Stimulated activated CD8-positive, alpha-beta memory T cell treated with anti-CD3 and anti-CD28 coated beads, Interleukin-4, amount 100 ng/mL, for 4 hours (primary cell): ENCODE measurements at places on chromosomes 2 and 18.

DNA sequence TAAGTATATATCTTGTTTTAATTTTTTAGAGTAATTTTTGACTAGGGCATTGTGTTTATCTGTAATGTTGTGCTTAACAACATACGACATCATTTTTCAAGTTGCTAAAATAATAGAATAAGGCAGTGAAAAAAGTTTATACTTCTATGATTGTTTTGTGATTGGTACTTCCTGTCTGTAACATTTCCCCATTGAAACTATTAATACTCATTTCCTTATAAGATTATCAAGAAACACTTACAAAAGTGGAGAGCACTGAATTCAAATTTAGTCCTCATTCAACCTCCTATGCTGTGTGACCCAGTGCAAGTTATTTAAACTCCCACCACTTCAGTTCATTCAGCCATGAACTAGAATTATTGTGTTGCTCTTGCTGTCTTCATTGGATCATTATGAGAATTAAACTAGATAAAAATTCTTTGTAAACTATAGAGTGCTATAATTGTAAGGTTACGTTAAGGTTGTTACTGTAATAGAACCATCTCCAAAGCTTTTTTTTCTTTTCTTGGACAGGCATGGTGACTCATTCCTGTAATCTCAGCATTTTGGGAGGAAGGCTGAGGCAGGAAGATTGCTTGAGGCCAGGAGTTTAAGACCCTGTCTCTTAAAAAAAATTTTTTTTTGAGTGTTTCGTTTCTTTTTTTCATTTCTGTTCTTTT is 2.8 kb downstream of the ETAA1 start:
- no peak for DNase-seq

DNA sequence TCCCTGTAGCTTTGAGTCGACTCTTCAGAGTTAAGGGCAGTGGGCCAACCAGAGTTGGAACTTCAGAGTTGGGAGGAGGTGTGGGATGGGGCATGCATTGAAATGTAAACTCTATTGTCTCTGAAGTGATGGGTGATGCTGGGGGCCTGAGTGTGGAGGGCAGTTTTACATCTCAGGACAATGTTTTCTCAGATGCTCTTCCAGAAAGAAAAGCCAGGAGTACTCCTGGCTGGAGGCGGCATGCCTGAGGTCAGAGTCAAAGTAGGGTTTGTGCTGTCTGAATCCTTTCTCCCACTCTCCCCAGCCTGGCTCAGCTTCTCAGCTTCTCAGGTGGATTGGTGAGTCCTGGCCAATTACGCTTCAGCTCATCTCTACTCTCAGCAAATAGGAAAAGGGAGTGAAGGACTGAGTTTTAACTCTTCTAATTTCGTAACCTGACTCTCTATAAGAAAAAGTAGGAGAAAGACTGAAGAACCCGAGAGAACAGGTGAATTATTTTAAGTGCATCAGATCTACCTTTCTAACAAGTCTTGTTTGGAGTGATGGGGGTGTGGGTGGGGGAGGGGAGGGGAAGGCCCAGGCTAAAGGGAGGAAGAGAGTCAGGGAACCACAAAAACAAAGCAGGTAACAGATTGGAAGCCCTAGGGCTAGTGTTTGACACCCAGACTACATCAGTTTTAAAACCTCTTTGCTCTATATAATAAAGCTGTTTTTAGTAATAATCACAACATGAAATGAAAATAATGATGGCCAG is 107.5 kb upstream of the PELI1 start:
- no peak for DNase-seq

DNA sequence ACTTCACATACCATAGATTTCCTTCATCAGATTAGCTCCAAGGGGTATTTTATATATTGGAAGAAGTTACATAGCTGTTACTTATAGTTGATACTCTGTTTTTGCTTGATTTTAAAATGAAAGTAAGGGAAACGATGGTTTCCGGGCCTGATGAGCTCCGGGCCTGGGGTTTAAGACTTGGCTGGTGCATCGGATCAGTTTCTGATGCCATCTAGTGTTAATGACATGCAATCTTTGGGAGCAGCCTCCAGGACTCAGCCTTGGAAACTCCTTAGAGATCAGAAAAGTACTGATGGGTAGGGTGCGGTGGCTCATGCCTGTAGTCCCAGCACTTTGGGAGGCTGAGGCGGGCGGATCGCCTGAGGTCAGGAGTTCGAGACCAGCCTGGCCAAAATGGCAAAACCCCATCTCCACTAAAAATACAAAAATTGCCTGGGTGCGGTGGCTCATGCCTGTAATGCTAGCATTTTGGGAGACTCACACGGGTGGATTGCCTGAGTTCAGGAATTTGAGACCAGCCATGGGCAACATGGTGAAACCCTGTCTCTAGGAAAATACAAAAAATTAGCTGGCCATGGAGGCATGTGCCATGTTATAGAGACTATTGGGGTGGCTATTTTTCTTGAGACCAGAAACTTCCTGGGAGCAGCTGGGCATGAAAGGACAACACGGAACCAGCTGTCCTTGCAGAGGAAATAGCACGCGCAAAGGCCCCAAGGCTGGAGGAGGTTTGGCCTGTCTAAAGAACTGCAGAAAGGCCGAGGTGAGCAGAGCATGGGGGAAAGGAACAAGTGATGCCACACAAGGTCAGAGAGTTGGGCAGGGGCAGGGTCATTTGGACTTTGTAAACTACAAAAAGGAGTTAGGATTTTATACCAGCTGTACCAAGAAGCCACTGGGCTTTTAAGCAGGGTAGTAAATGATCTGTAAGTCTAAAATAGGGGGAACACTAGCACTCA is 46.9 kb upstream of the CNOT11 start:
- peak; percentile 6 for DNase-seq

DNA sequence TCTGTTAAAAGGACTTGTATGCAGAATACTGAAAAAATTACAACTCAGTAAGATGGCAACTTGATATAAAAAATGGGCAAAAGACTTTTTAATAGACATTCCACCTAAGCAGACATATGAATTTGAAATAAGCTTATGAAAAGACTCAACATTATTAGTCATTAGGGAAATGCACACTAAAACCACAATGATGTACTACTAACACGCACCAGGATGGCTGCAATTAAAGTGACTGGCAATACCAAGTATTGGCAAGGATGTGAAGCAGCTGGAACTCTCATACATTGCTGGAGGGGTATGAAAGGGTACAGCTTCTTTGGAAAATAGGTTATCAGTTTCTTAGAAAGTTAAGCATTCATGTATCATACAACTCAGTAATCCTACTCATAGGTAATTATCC is 3.2 kb upstream of the ENOSF1 start:
- DNase-seq: no peak

GRCh38 chr2:207135340-207135739 is 30.4 kb downstream of the KLF7 start:
- DNase-seq: no peak

DNA sequence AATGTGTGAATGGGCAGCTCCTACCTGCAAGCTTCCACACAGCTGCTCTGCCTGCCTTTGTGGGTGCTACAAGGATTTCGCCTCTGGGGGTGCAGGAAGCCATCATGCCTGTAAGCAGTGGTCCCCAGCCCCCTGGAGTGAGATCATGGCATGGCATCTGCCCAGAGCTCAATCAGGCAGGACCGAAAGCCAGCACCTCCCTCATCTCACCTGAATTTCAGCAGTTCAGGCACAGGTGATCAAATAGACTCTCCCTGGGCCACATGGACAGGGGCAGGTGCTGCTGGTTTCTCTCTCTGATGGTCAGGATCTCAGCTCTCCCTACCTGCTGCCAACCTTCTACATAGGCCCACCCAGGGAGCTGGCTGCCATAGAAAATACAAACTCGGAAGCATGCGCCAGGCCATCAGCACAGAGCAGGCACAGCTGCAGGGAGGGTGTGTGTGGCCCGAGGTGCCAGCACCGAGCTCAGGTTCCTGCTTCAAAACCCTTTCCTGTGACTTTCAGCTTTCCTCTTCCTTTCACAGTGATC is 133.2 kb upstream of the ID2 start:
- no peak for DNase-seq

GRCh38 chr2:149160701-149161217 is 122.3 kb downstream of the LYPD6B start:
- no peak for DNase-seq
